Right forelimb (tissue), 1 donor: ENCODE measurements at places on chromosomes 16 and 17.
A peak's percentile ranks its signal among the peaks of the same experiment; 100 is the strongest.

DNA sequence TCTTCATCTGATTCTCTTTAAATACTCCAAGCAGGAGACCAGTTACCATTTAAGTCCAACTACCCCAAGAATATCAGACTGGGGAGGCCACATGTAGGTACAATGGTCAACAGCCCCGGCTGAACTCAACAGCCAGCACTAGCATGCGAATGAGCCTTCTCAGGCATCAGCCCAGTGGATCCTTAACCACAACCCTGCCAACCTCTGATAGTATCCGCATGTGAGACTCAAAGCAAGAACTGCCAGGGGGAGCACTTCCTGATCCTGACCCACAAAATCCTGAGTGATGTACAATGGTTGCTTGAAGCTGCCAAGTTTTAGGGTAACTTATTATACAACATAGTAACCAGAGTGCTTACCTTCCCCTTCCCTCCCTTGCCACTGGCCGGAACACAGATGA is 4.0 kb downstream of the PYY start:
- no peak for DNase-seq

DNA sequence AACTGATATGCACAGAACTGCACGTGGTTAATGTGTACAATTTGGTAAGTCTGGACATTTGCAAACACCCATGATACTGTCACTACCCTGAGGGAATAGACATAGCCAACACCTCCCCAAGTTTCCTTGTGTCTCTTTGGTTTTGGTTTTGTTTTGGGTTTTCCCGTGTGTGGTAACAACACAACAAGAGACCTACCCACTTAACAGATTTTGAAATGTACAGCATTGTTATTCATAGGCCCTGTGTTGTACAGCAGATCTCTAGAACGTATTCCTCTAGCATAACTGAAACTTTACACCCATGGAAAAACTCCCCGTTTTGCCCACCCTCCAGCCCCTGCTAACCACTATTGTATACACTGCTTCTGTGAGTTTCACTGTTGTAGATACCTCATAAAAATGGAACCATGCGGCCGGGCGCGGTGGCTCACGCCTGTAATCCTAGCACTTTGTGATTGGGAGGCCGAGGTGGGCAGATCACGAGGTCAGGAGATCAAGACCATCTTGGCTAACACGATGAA is 76.3 kb upstream of the TBC1D3K start:
- no peak for DNase-seq

GRCh38 chr16:88886845-88887521 is 20.5 kb upstream of the PABPN1L start:
- DNase-seq, result peak; percentile 82

DNA sequence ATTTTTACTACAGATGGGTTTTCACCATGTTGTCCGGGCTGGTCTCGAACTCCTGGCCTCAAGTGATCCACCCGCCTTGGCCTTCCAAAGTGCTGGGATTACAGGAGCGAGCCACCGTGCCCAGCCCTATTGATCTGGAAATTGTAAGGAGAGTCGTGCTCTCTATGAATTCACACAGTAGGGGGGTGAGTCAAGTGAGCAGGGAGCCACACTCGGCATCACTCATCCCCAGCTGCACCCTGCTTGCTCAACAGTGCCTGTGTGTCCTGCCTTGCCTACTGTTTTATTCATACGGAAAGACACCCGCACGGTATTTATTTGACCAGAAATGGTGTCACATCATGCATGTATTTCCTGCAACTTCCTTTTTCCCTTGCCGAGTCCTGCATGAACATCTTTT is 157.2 kb upstream of the FOXF1 start:
- DNase-seq, result no peak

DNA sequence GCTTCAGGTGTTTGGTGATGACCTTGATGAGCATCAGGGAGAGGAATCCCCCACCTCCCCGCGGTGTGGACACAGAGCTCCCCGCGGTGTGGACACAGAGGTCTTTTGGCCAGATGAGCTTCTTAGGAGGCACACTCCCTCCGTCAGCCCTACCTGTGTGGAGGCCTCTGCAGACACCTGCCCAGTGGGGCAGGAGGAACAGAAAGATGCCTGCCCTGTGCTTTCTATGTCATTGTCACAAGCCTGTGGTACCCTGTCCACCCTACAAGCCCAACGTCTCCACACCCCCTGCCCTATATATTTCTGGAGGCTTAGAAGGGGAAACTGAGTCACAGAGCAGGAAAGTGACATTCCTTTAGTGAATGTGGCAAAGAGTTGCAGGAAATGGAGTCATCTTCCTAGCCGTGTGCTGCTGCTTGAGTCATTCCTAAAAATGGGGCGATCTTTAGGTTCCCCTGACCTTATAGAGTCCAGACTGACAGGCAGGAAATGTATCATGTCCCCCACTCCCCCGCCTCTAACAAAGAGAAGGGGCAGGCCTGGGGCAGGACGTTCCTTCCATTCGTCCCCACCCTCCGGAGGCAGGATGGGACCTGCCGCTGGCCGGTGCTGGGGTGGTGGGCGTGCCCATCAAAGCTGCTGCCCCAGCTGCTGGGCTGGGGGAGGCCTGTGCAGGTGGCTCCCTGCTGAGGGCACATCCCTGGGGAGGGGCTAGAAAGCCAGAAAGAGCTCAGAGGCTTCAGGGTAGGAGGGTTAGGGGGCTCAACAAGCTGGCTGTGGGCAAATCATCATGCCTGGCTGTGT is 1.0 kb upstream of the C16orf74 start:
- DNase-seq, result no peak

- DNase-seq, result no peak
Measured at GRCh38 chr17:36857698-36858097, 79.6 kb upstream of the LHX1 start.

DNA sequence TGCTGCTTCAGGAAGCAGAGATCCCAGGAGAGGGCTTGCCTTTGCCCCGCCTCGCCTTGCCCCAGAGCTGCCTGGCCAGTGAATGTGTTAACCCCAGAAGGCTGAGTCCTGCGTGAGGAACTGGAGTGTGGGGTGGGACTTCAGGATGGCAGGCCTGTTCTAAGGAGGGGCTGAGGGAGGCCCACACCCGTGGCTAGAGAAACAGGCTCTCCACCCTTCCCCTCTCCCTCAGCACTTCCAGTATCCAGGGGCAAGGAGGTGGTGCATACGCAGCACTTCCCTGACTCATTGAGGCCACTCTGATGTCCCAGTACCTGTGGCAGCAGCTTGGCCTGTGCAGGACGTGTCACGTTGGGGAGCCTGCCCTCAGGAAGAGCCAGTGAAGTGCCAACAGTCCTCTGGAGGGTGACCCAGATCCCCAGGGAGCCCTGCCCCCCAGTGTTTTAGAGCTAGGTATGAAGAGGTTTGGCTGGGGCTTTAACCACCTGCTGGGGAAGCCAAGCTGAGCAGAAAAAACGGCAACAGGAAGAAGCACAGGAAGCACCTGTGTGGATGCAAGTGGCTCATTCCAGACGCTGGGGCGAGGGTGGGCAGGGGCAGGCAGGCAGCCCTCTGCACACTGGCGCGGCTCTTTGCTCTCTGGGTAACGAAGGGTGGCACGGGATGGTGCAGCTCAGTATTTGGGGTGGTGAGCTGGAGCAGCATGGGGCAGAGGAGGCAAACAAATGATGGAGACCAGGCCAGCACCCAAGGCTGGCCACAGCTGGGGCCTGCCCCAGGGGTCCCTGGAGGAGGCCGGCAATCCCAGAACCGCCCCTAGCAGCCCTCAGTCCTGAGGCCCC is 14.7 kb upstream of the CTCF start:
- peak; percentile 41 for DNase-seq

DNA sequence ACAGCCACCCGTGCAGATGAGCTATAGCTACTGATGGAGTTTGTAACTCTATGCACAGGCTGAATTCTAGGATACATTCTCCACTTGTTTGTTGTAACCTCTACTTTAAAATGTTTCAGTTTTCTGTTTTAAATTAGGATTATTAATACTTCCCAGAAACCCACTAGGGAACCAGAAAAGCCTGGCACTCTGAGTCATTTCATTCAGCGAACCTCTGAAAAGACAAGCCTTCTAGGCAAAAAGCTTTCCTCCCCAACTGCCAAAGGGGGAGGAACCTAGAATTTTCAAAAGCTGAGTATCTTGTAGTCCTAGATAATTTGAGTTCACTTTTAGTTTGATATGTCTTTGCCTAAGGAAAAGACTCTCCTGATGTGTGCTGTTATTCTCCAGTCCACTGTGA is 43.2 kb downstream of the GOSR1 start:
- DNase-seq, result no peak

GRCh38 chr16:81571592-81572385 is 127.2 kb downstream of the CMIP start:
- no peak for DNase-seq

DNA sequence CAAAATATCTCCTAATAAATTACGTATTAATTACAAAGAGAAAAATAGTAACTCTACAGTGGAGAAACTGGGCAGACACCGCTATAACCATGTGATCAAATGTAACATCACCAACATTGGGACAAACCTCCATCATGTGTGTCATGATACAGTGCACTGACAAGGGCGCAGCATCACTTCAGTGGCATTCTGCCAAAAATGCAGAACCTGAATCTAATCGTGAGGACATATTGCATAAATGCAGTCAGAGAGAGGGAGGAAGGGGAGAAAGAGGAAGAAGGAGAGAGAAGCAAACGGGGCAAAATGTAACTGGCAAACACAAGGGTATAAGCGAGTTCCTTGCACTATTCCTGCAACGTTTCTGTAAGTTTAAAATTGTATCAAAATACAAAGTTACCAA is 74.2 kb upstream of the MARCHF10 start:
- no peak for DNase-seq

GRCh38 chr17:21288571-21289017 is 4.1 kb downstream of the MAP2K3 start:
- no peak for DNase-seq

GRCh38 chr17:61645920-61646319 is 54.9 kb upstream of the NACA2 start:
- no peak for DNase-seq
